Activated CD4-positive, alpha-beta T cell treated with anti-CD3 and anti-CD28 coated beads for 1 hour (primary cell): ENCODE measurements at places on chromosomes 3 and 15.

- DNase-seq = no peak
These were observed 62.1 kb downstream of the NUP210 start for GRCh38 chr3:13358051-13358450.

- DNase-seq = peak; percentile 43
These were observed 17.9 kb downstream of the ARHGEF3 start for GRCh38 chr3:56783644-56784447.

DNA sequence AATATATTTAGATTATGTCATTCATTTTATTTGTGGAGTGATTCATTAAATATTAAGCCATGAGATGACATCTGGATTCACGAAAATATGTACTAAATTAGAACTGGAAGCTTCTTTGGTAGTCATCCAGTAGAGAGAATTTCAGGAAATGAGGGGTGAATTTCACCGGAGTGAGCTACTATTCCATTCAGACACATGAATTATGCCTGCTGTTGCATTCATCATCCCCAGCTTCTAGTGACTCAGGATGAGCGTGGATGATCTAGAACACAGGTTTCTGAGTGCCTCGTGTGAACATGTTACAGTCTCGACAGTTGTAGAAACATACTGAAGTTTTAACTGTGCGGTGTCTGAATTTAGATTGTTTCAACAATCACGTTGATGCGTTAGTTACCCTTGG lies 42.9 kb upstream of the GABRG3 start:
- DNase-seq = no peak

DNA sequence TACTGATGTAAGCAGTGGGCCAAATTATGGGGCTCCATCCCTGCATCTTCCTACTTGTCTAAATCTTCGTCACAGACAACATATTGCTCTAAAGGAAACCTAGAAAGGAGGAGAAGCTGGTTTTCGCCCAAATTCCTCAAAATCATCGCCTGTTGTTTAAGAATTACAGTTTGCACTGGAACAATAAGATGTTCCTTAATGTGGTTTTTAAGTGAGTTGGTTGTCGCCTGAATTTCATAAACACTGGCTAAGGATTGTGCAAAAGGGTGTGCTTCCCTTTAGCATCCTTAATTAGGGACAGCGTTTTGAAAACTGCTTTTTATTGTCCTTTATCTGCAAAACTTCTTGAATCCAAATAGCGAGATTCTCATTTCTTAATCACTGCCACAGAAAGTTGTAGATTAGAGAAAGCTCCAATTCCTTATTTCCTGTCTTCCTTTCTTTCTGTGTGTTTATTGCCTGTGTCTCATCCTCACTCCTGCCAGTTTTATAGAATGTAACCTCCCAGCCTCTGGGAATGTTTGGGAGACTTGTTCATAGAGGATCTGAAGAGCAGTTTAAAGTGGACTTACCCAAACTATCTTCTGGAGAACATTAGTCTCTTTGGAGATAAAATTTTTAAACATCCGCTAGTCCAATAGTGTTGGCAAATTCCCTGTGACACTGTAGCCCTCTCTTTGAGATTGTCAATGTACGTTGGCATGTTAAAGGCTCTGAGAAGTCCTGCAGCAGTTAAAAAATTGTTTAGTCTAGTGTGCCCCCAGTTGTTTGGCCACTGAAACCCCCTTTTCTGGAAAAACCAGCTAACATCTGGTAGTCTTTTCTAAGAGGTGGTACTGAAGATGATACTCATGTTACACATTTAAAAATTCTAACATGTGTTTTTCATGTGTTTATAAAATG lies 50.4 kb downstream of the FLNB start:
- no peak for DNase-seq

DNA sequence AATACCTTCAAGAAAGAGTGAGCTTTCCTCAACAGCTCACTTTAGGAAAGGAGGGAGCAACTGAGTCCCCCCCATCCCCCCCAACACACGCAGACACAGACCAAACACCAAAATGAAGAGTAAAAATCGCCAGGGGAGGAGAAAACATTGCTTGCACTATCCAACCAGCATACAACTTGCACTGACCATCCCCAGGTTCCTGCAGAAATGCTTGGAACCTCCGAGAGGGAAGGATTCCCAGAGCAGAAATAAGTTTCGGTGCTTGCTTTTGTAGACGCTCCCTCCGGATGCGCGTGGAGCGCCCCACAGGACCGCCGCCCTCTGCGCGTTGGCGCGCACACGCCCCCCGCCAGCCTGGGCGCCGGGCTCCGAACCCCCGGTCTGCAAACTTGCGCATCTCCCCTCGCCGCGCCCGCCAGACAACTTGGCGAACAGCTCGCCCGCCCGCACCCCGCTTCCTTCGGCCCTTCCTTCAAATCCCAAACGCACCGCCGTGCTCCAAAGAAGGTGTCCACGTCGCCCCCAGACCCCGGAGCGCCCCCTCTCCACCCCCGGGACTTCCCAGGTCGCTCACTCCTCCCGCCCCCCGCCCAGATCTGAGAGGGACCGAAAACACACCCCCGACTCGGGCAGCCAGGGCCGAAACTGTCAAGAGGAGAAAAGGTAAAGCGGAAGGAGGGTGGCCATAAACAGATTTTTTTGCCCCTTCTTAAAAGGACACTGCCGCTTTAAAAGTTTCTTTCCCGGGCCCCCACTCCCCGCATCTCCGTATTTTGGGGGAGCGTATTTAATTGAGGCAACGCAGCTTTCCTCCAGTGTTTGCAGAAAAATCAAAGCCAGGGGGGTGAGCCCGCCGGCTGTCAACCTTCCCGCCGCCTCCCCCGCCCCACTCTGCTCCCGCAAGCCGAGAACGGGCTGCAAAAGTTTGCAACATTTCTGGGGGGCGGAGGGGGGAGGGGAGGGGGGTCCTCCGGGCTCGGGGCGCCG lies 859 bp downstream of the RORA start:
- no peak for DNase-seq

DNA sequence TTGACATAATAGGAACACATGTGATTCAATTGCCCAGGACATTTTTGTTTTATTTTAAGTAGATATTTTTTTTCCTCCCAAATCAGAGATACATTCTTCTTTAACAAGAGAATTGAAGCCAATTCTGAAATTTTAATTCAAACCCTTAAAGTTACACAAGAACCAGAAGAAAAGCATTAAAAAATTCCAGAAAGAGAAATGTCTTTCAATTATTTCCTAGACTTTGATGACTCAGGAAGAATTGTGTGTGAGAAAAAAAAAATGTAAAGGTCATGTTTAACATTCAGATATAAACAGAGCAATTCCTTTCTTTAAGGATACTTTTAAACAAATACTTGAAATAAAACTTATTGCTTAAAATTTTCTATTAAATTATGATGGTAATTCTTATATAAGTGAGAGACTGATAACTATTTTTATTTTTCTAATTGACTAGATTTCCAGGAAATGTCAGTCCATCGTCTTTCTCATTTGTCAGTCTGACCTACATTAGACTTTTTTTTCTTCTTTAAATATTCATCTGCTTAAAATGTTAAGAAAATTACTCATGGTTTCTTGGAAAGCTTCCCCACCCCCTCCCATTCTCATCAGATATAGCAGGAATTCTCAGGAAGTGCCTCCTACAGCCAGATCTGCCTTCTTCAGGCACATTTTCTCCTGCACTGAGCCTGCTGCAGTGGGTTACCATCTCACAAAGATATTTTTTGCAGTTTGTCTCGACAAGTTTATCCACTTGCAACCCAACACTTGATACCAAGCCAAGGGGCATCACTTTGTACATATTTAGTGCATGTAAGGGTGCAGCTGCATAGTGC lies 261.8 kb upstream of the CBLB start:
- no peak for DNase-seq

DNA sequence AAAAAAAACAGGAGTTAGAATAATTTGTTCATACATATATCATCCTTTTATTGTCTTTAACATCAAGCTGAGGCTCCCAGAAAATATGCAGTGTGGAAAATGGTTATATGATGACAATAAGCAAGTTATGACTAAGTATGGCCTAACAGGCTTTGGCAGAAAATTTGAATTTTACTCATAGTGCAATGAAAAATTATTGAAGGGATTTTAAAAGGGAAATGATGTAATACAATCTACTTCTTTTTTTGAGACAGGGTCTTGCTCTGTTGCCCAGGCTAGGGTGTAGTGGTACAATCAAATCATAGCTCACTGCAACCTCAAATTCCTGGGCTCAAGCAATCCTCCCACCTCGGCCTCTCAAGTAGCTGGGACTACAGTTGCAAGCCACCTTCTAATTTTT lies 78.7 kb downstream of the FAIM start:
- DNase-seq = no peak

DNA sequence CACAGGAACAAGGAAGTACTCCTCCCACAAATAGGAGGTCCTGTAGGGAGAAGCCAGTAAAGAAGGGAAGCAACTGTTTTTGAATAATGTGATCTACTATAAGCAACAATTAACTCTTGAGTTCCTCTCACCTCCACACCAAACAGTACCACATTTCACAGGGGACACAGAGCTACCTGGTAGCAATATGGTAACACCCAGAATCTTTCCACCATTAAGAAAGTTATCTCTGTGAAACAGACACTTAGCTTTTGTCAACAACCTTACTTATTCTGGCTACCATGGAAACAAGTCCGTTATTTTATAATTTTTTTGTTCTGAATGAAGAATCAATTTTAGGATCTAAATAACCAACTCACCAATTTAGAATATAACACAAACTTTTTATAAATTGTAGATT lies 49.5 kb downstream of the TBL1XR1 start:
- DNase-seq = no peak

- no peak for DNase-seq
These were observed 68.3 kb downstream of the SMAD3 start for GRCh38 chr15:67133738-67134066.

- no peak for DNase-seq
These were observed 230.0 kb upstream of the CTNNB1 start for GRCh38 chr3:40969341-40969740.

- no peak for DNase-seq
These were observed 1108.3 kb downstream of the ROBO1 start for GRCh38 chr3:78659386-78659987.

DNA sequence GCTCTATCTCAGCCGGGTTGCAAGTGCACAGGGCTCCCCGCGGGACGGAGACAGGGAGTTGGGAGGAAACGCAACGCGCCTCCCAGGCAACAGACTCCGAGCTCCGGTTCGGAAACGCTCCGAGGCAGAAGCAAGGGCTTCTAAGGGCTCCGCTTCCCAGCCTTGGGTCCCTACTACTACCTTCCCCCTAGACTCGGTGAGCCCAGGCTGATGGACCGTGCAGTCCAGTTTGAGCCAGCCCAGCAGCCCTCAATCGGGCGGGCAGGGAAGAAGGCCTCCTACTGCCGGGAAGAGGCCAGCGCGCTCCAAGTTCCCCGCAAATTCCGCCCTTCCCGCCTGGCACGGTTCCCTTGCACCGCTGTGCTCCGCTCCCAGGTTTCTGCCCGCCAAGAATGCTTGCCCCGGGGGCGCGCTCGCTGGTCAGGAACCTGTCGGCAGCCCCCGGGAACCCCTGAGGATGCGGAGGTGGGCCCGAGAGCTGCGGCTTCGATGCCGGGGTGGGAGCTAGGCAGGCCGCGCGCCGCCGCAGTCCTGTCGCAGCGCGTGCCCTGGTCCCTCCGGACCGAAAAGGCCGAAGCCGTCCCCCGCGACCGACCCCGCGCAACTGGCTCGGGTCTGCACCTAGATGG lies 728 bp downstream of the TRANK1 start:
- DNase-seq = peak; percentile 12

DNA sequence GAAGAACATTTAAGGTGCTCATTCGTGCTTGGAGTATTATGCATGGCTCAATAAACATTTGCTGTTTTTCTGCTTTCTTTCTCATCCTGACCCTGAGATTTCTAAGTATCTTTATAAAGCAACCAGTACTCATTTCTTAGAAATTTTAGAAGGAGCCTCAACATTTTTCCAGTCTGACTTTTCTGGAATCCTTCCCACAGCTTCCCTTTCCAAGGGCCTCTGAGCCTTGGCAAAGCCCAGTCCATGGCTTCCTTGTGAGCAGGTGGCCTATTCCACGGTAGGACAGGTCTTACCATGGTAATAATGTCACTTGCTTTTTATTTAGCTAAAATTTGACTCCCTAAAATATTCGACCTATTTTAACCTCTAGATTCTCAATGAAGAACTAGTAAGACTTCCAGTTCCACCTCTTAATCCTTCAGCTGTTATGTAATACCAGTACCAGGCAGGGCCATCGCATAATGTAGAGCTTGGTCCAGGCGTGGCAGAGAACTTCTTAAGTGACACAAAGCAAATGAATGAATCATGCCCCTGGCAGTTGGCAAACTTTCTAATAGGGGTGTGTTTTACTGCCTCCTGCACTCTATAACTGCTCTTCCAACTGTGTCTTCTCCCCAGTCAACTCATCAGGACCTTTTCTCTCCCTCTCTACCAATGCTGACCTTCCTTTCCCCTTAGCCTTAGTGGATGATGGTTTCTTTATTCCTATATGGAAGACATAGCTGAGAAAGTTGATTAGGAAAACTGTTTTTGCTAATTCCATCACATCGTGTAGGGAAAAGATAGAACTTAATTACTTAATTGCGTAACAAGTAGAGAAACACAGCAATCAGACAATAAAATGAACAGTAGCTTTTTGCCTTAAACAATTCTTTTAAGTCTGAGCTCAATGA lies 894 bp upstream of the TM4SF4 start:
- no peak for DNase-seq

GRCh38 chr3:23601091-23601822 lies 204.5 kb upstream of the UBE2E1 start:
- no peak for DNase-seq

DNA sequence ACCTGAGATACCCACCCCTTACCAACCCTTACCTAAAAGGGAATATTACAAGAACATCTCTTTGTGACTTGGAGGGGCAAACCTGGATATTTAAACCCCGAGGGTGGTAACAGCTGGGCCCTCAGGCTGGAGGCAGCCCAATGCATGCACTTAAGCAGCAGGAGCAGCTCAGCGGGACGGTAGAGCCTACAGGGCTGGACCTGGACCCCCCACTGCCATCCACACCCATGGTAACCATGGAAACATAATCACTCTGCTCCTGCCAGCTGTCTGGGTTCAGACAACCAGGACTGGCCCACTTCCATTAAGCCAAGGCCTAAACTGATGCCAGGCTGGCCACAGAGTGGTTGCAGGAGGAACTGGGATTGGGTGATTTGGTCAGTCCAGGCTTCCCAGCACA lies 52.8 kb downstream of the ETFA start:
- DNase-seq = no peak

GRCh38 chr15:93162560-93162959 lies 73.5 kb upstream of the RGMA start:
- no peak for DNase-seq

- DNase-seq = no peak
These were observed 41.8 kb upstream of the CCNL1 start for GRCh38 chr3:157201648-157202278.

DNA sequence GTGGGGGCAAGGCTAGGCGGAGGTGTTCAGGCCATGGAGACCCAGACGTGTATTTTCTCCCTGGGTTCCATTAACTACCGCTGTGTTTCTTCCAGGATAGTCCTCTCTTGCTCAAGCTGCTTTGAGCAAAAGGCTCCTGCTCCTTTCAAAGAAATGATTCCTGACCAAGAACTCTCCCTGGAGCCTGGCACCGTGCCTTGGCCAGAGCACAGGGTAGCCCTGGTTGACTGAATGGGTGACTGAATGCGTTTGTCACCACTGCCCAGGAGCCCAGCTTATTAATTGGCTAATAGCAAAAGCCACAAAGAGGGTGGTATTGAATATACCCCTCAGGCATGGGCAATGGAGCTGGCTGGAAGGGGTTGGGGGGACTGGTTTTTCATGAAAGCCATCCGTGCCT lies 13.9 kb downstream of the RASGRF1 start:
- DNase-seq = no peak
